ENCODE measurements at places on chromosomes 6 and 20.

- DNase-seq, result no peak
These were observed 579.5 kb downstream of the TFAP2B start for GRCh38 chr6:51398064-51398705.

DNA sequence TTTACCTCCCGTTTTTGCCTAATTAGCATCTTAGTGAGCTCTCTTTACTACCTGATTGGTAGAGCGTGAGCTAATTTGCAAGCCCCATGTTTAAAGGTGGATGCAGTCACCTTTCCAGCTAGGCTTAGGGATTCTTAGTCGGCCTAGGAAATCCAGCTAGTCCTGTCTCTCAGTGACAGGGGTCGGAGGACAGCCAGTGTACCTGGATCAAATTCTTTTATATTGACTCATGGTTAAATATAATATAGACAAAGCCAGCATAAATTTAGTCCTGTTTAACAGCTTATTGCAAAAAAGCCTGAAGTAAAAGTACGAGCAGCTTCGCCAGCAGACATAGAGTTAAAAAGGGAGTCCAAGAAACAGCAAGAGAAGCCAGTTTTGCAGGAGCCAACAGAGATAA lies 12.2 kb upstream of the GSTA3 start:
- no peak for DNase-seq

- DNase-seq, result no peak
These were observed 99.3 kb downstream of the AIG1 start for GRCh38 chr6:143160015-143160414.

DNA sequence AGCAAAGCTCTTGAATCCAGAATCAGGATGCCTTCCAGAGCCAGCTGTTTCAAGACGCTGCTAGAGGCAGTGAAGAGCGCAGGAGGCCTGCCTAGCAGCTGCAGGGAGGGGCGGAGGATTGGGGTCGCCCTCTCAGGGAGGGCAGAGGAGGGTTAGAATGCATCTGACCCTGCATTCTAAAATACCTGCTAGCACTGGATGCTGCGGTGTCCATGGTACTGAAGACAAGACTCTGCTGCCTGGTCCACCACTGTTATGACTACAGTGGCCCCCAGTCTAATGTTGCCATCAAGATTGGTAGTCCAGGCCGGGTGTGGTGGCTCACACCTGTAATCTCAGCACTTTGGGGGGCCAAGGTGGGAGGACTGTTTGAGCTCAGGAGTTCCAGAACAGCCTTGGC lies 193.7 kb upstream of the PROKR2 start:
- no peak for DNase-seq

- no peak for DNase-seq
These were observed 4.9 kb upstream of the SCP2D1 start for GRCh38 chr20:18808712-18809111.

DNA sequence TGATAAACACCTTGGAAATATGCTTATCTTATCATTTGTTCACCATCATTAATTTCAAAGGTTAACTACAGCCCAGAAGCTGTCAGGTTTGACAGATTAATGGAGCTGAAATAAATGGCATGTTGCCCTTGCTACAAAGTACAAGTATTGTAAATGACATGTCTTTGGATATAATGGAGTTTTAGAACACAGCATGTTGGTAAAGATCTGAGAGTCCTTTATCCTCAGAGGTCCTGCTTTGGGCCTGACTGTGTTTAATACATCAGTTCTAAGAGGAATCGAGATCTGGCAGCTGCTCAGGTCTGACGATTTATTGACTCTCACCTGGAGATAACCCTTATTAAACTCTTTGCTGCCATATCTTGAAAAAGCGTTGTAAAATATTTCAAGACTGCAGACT lies 222.7 kb upstream of the OPRM1 start:
- no peak for DNase-seq

- no peak for DNase-seq
These were observed 104.7 kb upstream of the TMEM170B start for GRCh38 chr6:11432713-11433450.

DNA sequence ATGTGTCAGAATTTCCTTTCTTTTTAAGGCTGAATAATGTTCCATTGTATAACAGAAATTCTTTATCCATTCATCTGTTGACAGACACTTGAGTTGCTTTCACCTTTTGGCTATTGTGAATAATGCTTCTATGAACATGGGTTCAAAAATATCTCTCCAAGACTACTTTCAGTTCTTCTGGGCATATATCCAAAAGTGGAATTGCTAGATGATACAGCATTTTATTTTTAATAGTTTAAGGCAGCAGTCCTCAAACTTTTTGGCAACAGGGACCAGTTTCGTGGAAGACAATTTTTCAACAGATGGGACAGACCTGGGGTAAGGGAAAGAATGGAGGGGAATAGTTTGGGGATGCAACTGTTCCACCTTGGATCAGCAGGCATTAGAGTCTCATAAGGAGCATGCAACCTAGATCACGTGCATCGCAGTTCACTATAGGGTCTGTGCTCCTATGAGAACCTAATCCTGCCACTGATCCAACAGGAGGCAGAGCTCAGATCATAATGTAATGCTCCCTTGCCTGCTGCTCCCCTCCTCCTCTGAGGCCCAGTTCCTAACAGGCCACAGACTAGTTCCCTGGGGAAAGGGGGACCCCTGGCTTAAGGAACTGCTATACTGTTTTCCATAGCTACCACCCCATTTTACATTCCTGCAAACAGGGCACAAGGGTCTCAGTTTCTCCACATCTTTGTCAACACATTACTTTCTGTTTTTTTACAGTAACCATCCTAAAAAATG lies 239.9 kb upstream of the RNF217 start:
- DNase-seq, result no peak
